ENCODE measurements at places on chromosomes 5 and 9.

DNA sequence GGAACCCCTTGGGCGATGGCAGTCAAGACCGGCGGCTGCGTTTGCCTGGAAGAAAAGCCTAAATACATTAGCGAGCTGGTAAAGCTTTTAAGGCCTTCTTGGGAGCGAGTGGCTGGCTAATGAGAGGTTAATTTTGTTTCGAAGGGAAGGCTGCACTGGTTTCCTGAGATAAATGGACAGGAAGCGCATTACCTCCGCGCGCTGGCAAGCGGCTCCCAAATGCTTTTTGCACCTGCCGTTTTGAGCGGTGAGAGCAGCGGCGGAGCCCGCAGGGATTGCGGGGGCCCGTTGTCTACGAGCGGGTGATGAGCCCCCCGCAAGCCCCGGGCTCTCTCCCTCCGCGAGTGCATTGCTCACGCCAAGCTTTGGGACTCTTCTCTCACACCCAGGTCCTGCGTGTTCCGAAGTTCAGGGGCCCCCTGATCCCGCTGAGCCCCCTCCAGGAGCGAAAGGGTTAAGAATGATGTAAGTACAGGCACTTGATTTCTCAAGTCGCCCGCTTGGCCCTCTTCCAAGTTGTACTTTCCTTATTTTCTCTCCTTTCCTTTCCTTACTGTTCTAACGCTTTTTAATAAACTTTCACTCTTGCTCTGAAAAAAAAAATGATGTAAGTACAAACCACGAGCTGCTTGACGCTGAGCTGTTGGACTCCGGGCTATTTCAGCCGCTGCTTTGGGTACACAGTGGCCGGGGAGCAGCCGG is 3.1 kb upstream of the RGMB start:
- no peak for DNase-seq

- DNase-seq = no peak
Observed at GRCh38 chr5:110362261-110362660, 364.2 kb downstream of the TMEM232 start.

- no peak for DNase-seq
Observed at GRCh38 chr5:39148983-39149534, 70.3 kb downstream of the FYB1 start.

DNA sequence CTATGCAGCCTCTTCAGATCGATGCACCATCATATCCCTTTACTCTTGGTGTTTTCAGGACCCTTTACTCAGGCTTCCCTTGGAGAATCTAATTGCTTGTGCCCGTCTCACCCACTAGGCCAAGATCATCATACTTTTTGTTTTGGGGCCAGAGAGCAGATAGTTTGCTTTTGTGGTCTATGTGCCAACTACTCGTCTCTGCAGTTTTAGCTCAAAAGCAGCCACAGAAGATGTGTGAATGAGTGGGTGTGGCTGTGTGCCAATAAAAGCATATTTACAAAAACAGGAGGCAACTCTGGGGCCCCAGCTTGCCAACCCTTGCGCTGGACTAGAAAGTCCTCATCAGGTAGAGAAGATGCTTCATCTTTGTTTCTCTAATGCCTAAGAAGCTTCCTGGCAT is 216.8 kb downstream of the SEMA5A start:
- no peak for DNase-seq

DNA sequence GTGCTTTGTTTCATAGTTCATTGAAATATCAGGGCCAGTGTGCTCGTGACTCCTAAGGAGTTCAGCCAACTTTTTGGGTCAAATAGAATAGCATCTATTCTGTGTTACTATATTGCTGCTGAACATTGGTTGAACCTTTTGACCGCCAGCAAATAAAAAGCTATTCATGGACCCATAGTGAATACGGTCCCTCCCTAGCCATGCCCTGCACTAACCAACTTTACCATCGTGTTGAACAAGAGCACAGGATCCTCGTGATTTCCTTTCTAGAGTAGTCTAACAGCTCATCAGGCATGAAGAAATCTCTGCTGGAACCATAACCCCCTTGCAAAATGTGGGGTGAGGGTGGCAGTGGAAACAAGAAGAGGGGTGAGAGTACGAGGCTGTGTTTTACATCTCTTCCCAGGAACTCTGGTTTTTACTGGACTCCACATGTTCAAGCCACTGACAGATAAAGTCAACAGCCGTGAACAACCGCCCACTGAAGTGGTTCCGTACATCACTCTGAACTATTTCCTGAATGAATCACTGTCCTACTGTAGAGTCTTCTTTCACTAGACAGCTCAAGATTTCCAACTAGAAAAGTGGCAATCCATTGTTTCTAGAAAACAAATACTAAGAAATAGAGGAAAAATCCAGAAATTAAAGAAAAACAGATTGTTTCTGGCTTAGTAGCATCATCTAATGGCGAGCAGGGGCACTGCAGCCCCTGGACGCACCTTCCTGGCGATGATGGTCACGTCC is 70.1 kb upstream of the SPATA31E1 start:
- DNase-seq = no peak

DNA sequence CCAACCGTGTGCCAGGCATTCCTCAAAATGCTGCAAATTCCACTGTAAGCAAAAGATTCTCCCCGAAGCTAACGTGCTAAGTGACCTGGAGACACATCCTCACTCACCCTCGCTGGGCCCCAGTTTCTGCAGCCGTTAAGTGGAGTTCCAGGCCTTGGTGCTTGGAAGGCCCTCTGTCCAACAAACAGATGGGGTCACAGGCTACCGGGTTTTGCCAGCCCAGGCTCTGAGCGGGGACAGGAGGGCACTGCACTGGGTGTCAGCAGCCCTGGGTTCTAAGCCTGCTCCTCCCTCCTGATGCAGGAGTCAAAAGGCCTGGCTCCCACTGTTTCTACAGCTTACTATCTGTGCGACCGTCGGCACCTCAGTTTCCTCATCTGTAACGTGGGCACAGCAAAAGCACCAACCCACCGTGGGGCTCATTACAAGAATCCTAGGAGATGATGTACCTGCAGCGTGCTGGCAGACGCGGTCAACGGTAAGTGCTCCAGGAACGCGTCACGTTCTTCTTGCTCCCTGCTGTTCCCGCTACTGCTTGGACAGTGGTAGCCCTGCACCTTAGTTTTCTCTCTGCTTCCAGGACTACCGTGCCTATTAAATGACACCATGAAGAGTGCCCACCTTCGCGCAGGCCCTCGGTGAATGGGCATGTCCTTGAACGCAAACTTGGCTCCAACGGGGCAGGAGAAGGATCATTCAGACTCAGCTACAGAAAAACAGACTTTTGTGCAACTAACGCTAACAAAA is 84.8 kb downstream of the ADAMTS2 start:
- DNase-seq = no peak

DNA sequence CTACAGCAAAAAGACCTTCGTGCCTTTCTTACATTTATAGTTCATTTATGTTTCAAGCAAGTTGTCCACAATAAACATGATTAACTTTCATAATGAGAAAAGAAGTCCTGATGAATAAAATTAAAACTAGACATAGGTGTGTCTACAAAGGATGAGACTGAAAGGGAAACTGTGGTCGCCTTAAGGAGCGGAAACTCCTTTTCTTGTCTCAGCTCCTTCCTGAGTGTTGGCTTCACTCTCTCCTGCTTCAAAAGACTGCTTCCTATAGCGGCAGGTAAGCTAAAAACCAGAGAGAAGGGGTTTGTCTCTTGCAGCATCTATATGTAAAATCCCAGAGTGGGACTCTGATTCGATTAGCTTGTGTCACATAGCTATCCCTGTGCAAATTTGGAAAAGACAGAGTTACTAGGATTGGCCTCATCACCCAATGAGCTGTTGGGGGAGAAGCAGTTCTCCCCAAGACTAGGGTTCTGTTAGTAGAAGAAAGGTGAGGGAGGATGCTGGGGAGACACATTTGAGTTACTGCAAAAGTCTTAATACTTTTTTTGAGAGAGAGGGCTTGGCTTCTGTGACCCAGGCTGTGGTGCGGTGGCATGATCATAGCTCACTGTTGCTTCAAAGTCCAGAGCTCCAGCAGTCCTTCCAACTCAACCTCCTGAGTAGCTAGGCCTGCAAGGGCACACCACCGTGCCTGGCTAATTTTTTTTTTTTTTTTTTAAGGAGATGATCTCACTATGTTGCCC is 16.8 kb upstream of the CTSL start:
- peak; percentile 36 for DNase-seq

- DNase-seq = no peak
Observed at GRCh38 chr9:110472111-110472510, 107.4 kb downstream of the SVEP1 start.

GRCh38 chr5:170634256-170634990 is 130.6 kb downstream of the KCNIP1 start:
- no peak for DNase-seq

DNA sequence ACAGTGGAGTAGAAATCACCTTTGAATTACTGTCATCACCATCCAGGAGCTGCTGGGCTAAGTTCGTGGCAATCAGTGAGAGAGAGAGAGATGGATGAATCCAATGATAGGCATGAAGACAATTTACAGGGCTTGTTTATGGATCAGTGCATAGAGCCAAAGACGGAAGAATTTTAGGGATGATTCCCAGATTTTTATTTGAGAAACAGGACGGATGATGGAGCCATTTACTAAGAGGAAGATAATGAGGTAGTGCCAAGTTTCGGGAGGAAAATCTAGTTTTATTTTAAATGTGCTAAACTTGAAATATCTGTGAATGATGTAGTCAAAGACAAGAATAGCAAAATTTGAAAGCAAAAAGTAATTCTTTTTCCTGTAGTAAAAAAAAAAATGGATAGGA is 394.2 kb upstream of the PAPPA start:
- DNase-seq = no peak

DNA sequence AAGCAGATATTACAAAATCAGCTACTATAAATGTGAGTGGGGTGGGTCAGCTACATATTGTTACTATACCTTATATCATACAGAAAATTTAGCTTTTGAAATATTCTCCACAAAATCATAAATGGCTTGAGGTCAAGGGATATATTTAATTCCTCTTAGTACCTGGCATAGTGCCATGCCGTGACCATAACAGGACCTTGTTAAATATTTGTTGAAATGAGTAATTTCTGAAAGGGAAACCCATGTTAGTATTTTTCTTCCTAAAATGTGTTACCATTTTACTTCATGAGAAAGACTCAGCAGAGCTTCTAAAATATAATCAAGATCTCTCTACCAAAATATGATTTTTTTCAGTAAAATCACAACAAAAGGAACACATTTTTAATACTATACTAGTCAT is 14.8 kb downstream of the ATP10B start:
- DNase-seq = no peak

DNA sequence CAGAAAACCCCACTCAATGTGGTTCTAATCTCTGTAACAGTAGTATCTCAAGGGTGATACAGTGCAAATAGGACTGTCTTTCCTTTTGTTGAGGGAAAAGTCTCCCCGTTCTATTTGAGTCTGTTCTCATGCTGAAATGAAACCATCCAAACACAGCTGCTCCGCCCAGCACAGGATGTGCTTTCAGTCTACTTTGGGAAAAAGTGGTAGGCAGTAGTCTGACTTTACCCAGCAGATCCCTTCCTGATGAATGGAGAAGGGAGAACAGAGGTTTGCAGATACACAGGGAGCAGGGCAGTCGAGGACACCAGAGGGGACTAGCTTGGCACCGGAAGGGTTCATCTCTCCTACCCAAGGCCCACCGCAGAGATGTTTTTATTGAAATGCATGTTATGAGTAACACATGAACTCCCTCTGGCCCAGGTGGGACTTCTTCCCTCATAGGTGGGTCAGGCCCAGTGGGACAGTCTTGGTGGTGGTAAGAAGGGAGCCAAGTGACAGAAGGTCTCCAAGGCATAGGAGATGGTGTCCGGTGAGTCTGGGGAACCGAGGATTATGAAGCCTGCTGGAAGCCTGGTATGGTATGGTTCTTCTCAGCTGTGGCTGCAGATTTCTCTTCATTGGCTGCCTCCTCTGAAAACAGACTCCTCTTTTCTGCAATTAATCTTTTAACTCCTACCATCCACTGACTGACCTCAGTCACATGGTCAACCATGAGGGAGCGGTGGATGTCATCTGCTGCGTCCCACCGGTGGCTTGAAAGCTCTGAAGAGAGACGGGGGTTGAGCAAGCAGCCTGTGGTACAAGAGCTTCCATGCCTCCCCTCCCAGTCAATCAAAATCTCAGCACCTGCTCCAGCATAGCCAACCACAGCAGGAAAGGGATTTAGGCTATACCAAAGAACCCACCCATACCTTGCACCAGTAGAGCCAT is 3.0 kb downstream of the EIF4EBP3 start:
- no peak for DNase-seq
